ENCODE measurements at places on chromosomes 4 and X.

GRCh38 chrX:133175605-133176004 is 42.5 kb downstream of the TFDP3 start:
- no peak for DNase-seq

DNA sequence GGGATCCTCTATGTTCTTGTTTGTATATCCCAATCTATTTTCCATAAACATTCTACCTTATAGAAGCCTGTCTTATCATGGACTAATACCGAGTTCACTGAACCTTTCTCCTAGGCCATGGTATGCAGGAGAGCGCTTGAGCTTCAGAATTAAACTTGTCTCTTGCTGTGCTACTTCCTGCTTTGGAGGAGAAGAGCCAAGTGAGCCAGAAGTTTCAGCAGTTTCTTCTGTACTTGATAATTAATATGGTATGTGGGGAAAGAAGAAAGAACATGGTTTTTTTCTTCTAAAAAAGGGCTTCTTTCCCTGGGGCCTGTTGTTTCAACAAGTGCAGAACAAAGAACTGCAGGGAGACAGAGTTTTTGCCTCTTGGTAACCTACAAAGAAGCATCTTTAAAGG is 172.8 kb downstream of the ATG4A start:
- no peak for DNase-seq

DNA sequence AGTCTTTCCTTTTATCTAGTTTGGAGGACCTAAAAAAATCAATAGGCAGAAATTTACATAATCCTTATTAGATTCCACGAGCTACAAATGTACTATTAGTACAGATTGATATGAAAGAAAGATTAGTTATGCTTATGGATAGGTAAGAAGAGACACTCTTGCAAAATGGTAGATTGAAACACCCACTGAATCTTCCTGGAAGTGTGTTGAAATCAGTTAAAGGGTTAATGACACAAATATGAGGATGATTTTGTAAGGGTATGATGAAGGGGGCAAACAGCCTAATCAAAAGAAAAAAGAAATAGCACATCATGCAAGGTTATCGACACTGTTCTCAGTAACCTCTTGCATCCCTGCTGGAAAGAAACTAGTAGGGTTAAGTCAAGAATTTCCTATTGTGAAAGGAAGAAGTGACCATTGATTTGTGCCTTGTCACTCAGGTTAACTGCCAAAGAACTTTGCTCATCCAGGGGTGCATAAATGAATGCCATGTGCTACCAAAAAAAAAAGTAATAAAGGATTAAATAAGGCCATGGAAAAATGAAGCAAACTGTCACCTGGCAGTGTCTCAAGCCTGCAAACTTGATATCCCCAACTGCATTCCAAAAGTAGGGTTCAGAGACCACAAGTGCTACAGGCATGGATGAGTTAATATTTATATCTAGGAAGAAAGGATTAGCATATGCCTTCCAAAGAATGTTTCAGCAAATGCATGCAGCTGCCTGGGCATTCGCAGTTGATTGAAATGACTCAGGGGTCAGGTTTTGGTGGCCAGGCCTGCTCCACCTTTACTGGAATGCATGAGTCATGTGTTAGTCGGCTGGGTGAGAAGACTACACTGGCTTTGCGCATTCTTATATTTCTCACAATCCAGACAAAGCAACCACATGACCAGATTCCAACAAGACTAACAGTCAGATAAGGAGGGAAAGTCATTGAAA is 78.3 kb upstream of the ATXN3L start:
- no peak for DNase-seq

DNA sequence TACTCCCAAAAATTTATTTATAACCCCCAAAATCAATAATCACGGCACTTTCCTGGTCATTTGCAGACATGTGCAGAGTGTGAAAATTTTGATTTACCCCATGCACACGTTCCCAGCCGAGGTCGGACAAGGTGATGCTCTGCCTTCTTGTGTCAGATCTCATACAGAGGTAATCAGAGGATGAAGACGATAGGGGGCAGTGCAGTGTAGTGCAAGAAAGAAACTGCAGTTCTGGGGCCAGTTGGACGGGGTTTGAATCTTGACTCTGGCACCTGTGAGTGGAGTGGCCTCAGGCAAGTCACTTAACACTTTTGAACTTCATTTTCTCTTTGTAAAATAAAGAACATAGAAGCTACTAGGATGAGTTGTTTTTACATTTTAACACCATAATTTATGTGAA is 88.4 kb downstream of the FRMPD3 start:
- DNase-seq = no peak

GRCh38 chr4:7067126-7067451 is 775 bp downstream of the GRPEL1 start:
- DNase-seq = no peak

DNA sequence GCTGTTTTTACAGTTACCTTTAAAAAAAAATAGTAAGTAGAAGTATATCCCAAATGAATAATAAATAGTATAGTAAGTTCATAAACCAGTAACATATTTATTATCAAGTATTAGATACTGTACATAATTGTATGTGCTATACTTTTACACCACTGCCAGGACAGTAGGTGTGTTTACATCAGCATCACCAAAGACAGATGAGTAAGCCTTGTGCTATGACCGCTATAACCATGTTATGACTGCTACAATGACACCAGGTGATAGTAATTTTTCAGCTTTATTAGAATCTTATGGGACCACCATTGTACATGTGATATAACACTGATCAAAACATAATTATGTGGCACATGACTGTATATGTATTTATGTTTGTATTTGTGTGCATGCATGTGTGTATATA is 27.3 kb downstream of the PABPC4L start:
- no peak for DNase-seq

GRCh38 chr4:80492761-80493160 is 157.2 kb downstream of the CFAP299 start:
- DNase-seq = no peak

- DNase-seq = no peak
Measured at GRCh38 chrX:153609917-153610835, 11.2 kb upstream of the CCNQ start.

GRCh38 chrX:12349201-12349600 is 210.9 kb downstream of the FRMPD4 start:
- DNase-seq = no peak

GRCh38 chr4:48705609-48706008 is 74.5 kb downstream of the FRYL start:
- no peak for DNase-seq

DNA sequence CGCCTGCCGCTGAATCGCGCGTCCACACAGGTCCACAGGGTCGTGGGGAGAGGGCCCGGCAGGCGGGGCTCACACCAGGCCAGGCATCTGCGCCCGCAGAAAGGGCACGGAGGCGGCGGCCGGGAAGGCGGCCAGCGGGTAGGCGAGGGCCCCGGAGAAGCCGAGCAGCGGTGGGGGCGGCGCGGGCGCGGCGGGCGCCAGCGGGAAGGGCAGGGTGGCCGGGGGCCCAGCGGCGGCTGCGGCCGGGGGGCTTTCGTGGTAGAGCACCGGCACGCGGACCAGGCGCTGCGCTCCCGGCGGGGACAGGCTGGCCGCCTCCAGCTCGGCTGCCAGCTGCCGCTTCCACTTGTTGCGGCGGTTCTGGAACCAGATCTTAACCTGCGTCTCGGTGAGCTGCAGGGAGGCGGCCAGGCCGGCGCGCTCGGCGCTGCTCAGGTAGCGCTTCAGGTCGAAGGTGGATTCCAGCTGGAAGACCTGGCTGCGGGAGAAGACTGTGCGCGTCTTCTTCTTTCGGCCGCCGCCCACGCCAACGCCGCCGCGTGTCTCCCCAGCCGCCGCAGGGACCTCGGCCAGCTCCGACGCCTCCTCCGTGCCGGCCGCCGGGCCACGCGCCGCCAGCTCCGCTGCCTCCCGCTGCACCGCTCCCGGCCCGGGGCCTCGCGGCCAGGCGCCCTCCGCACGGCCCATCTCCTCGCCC is 3.9 kb downstream of the HMX1 start:
- DNase-seq = no peak

DNA sequence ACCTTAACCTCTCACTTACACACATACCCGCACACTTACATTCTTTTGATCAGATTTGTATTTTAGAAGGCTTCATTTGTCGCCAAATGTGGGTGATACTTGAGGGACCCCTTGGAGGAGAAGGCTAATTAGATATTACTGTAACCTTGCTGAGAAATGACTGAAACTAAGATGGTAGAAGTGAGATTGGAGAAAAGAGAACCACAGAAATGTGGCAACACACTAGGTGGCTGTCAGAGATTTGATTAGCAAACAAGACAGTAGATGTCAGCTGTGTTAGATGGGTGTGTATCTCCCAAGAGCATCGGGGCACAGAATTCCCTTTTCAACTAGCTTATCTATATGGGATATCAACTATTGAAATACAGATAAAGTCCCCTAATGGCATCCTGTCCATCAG is 149.3 kb upstream of the FABP2 start:
- DNase-seq = no peak

DNA sequence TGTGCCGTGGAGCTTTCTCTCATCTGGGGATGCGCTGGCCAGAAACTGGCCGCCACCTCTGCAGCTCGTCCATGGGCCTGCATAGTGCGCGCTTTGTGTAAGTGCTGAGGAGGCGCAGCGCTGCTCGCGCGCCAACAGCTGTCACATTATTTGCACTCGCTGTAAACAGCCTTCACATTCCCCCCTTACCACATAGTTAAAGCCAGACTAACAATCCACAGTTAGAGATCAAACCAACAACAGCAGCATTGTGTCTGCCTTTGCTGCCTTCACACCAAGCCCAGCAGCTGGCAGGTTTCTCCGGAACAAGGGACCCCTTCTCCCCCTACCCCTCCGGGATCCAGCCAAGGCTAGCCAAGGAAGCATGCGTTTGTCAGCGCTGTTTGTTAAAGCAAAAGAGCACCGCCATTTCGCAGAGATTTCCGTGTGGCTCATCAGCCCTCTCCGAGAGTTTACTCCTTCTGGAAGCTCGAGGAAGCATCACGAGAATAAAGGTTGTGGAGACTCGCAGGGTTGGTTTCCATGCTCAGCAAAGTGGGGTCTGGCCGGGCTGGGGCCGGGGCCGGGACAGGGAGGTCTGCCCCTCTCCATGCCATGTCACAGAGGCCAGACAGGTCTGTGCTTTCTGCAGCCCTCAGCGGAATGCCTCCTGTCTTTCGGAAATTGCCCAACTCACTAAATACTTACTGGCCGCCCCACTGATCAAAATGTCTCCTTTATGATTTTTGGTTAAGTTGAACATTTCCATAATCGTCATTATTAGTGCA is 11.0 kb downstream of the BCOR start:
- DNase-seq = no peak

GRCh38 chr4:151475035-151475714 is 66.2 kb downstream of the FHIP1A start:
- no peak for DNase-seq

GRCh38 chr4:102153391-102153790 is 191.9 kb downstream of the SLC39A8 start:
- DNase-seq = no peak

DNA sequence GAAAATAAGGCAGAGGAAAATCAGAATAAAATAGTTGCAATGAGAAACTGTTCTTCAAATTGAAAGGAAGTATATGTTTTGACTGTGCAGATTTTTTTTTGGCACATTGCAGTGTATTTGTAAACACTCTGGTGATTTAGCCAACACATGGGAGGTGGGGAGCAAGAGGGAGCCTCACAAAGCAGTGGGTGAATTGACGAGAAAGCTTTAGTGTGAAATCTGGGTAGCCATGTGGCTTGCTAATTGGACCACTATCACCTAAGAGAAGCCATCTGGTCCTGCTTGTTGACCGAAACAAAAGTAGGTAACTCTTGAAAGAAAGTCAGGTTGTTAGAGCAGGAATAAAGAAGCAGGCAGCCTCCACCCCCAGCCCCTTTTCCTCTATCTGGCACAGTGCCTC is 10.4 kb downstream of the CLCN5 start:
- no peak for DNase-seq

- no peak for DNase-seq
Measured at GRCh38 chrX:136250191-136251040, 784 bp downstream of the MAP7D3 start.

- no peak for DNase-seq
Measured at GRCh38 chr4:37628977-37629609, 57.1 kb downstream of the RELL1 start.
